ENCODE measurements at places on chromosomes 1 and 21.

DNA sequence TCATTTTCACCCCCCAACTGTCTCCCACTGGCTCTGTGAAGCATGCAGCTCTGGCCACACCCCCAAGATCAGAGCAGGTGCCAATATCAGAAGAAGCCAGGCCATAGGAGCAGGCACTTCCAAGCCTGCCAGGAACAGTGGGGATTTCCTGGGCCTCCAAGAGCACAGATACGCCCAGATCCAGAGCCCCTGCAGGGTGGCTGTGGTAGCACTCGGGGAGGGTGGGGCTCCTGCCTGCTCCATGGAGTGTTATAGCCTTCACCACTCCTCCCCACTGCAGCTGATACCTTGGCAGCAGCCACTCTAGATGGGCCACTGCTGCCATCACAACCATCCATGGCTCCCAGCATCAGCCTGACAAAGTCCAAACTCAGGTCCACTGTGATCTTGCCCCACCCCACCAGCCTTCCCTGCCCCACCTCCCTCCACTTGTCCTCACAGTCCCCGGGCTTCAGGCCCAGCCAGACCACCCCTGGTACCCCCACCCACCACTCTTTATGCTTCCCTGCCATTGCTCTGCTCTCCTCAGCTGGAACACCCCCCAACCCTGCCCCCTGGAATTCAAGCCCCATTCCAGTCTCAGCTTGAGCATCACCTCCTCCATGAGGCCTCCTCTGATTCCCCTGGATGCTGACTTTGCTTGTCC, 448.3 kb downstream of the MATN1 start:
- DNase-seq = no peak

- peak; percentile 64 for DNase-seq
Measured at GRCh38 chr1:40508375-40509341, at the start of gene EXO5. TSS of gene EXO5 (plus strand) at chr1:40508767. CDS start at chr1:40514545, 5,778 bp downstream.

DNA sequence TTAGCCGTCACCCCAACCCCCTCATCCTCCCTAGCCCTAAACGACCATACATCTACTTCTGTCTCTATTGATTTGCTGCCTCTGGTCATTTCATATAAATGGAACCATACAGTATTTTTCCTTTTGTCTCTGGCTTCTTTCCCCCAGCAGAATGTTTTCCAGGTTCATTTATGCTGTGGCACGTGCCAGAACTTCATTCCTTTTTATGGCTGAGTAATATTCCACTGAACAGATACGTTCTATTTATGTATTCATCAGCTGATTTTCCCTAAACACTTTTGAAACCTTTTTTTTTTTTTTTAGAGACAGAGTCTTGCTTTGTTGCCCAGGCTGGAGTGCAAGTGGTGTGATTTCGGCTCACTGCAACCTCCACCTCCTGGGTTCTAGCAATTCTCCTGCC, 181.1 kb downstream of the CAMTA1 start:
- no peak for DNase-seq

- DNase-seq = no peak
Measured at GRCh38 chr1:92030656-92031107, 897 bp downstream of the EPHX4 start.

GRCh38 chr1:19169642-19170041, 40.4 kb downstream of the UBR4 start:
- no peak for DNase-seq

DNA sequence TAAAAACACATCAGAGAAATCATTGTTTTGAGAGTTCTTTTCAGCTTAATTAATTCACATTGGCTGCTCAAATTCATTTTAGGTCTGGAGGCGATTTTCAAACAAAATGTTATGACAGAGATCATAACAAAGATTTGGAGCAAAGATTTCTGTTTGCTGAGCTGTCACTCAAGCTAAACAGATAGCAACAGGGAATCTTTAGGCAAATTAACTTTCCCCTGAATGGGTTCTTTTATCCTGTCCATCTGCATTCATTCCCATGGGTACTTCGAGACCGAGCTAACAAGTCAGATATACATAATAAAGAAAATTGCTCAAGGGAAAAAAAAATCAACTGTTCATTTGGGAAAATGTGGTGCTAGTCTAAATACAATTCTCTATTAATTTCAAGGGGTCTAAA, 30.2 kb upstream of the CA6 start:
- no peak for DNase-seq

DNA sequence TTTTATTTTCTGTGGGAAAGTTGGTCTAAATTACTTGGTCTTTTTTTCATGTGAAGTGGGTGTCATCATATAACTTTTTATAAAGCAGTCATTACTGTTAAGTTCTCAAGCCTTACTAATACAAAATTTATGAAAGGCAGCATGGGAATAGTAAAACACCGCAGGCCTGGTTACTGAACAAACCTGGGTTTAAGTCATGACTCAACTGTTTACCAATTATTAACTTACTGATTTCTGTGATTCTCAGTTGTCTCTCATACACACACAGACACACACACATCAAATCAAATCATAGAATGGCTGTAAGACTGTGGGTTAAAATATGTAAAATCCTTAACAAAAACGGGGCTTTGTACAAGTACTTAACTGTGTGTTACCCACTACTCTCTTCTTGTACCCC, 14.6 kb downstream of the MAEL start:
- no peak for DNase-seq

DNA sequence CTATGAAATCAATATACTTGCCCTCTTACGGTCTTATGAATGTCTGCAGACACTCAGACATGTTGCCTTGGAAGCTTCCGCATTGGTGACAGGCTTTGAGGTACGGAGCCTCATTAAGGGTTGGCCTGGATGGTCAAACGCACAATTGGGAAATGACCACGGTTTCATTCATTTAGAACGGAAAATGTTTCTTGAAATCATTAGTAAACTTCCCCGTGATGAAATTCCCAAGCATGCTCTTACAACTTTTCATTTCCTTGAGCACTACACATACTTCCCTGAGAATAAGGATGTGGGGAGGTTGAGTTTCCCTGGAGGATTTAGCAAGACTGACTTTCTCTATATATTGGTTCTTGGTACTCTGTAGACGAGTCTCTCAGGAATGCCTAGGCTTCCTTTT, 146.3 kb downstream of the HLX start:
- no peak for DNase-seq

DNA sequence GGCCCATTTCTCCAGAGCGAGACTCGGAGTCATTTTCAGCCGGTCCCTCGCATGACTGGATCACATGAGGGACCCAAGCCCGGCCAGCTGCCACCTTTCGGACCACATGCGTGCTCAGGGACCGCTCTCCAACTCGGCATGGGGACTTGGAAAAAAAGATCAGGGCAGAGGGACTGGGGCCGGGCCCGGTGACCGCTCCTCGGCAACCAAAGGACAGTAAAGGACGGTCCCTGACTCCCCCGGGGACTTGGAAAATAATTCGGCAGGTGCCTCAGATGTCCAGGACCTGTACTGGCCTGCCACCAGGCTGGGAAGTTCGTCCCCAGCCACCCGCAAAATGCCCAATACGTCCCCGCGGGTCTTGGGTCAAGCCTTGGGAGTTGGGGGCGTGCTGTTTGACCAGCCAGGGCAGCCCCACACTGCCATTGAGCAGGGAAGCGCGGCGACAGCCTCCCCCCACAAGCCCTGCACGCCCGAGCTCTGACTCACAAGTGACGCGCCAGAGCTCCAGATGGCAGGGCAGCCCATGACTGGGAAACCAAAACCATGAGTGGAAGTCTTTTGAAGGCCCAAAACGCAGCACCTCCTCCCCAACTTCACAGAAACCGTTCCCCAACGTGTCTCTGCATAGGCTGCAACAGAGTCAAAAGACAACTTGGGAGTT, 134.5 kb downstream of the LIPI start:
- DNase-seq = no peak

- DNase-seq = no peak
Measured at GRCh38 chr1:31574749-31575368, 1.5 kb upstream of the TINAGL1 start.

- DNase-seq = no peak
Measured at GRCh38 chr1:200410566-200410878, 686 bp upstream of the ZNF281 start.

GRCh38 chr1:26677306-26678115, 18.3 kb upstream of the ARID1A start:
- peak; percentile 92 for DNase-seq

GRCh38 chr21:17611414-17612022, 1.2 kb downstream of the BTG3 start:
- peak; percentile 79 for DNase-seq

DNA sequence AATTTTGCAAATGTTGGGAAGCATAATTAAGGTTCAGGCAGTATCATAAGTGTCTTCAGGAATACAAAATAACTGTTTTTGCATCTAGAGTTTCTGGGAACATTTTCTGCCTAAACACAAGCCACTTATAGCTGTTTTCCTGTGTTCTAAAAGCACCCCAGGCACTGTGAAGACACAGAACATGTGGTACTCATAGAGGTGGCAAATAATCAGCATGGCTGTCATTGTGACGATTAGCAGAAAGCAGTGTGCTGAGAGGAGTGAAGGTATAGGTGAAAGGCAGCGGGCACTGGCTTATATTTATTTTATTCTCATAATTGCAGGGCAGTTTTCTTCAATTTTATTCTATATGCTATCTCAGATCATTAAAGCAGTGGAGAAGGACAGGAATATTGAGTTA, 119.6 kb downstream of the LRRC53 start:
- DNase-seq = no peak

DNA sequence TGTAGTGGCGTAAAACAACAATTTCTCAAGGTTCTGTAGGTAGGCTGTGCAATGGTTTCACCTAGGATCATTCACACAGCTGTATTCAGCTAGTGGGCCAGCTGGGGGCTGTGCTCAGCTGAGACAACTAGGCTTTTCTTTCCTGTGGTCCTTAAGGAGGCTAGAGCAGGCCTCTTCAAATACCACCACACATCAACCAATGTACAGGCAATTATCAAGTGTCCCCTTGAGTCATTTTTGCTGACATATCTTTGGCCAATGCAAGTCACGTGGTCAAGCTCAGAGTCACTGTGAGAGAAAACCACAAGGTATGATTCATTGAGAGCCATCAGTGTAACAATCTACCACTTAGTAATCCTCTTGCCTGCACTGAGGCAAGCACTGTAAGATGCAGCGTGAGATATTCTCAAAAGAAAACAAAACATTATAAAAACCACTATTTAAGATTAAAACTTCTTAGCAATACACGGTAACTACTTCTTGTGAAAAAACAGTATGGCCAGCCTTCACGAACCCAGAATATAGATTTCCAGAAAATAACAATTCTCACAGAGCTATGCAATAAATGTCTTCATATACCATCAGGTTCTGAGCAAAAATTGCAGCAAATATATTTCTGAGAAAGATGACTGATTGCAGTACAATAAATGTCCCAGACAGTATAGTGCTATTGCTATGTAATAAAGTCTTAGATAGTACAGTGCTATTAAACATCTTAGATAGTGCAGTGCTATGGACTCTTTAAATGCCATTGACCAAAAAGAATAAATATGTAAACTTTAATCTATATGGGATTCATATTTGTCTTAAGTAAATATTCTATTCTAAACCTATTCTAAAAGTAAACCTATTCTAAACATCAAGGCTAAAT, 55.3 kb downstream of the NME7 start:
- DNase-seq = peak; percentile 70

DNA sequence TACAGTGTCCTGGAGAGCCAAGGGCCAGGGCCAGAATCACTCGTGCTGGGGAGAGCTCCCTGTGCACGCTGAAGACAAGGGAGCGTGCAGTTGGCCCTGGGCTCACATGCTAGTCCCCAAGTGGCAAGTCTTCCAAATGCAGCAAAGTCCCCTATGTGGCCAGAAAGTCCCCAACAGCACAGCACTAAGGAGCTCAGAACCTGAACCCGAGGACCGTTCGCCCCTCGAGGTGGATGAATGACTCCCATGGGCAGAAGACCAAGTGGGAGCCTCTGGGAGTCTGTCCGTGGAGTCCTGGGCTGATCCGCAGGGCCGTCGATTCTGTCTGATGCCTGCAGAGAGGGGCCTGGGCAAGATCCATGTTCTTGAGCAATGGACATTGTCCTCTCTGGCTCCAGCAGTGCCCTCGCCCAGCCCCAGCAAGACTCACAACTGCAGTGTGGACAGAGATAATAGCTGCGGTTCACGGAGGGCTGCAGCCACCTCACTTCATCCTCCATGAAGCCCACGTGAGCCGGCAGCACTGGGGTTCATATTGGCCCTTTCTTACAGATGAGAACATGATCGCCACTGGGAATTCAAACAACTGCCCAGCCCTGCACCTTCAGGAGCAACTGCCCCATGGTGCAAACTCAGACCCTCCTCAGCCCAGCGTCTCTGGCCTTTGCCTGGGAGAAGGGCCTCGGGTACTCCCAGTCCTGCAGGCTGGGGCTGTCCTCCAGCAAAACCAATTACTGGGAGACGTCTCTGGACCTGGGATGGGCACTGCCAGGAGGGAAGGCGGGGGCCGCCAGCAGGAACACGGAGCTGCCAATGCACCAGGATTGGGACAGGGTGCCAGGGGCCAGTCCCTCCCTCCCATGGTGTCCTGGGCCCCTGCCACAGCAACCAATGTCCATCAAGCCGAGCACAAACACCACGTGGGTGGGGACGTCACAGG, 243.7 kb downstream of the NPHP4 start:
- no peak for DNase-seq

DNA sequence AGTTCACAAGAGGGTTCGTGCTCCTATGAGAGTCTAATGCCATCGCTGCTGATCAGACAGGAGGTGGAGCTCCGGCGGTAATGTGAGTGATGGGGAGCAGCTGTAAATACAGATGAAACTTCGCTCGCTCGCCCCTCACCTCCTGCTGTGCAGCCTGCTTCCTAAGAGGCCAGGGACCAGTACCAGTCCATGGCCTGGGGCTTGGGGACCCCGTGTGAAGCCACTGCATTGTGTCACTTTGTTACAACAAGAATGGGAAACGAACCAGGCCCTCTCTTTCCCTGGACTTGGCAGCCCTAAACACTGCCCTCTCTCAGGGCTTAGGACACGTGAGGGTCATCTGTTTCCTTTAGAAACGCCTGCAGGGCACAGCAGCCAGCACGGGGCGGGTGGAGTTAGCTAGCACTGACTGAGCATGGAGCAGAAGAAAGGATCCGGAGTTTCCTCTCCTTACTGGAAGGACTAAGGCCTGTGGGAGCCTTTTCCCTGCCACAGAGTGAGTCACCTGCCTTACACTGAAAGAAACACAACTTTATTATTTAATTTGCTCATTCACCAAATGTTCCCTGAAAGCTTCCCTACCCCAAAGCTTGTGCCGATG, 185.2 kb upstream of the TMEM51 start:
- no peak for DNase-seq

- DNase-seq = no peak
Measured at GRCh38 chr1:38923607-38924006, 18.0 kb downstream of the RHBDL2 start.

- peak; percentile 38 for DNase-seq
Measured at GRCh38 chr1:224338150-224338838, 8.3 kb upstream of the NVL start.

- no peak for DNase-seq
Measured at GRCh38 chr1:67674260-67675011, 10.6 kb upstream of the GADD45A start.

All from A549 (cell line).